Esophagus mucosa (tissue), 1 donor: ENCODE measurements at places on chromosomes 7 and 10.

DNA sequence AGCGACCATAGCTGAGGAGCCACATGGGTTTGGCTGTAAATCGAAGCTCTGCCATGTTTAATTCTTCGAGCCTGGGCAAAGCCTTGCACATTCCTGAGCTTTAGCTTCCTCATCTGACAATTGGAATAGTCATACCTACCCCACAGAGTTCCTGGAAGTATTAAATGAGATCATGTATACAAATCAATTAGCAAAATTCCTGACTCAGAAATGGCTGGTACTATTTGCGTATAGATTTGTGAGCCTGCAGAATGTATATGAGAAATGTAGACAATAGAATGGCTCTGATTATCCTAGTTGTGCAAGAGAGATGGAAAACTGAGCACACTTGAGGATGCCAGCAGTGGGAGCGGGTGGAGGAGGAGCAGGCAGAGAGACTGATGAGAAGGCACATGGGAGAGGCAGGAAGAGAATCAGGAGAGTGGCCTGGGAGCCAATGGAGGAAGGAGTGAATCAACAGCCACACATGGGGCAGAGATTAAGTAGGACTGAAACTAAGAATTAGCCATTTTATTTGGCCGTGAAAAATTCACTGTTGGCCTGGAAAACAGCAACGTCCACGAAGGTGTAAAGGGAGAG lies 128.0 kb upstream of the C1GALT1 start:
- peak; percentile 85 for ATAC-seq

DNA sequence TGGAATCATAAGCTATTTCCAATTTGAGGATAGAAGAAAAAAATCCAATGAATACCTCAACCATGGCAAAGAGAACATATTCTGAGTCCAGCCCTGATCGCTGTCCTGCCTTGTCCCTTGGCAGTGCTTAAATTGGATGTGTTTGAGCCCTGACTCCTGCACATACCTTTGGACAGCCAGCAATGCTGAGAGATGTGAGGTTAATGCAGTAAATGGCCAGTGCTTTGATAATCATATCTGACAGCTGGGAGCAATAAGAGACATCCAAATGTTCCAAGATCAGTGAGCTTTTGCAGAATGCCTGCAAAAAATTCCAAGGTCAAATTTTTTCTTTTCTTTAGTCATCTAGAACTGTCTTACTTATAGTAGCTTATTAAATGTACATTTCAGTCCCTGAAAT lies 80.1 kb upstream of the LRRC17 start:
- ATAC-seq = no peak

DNA sequence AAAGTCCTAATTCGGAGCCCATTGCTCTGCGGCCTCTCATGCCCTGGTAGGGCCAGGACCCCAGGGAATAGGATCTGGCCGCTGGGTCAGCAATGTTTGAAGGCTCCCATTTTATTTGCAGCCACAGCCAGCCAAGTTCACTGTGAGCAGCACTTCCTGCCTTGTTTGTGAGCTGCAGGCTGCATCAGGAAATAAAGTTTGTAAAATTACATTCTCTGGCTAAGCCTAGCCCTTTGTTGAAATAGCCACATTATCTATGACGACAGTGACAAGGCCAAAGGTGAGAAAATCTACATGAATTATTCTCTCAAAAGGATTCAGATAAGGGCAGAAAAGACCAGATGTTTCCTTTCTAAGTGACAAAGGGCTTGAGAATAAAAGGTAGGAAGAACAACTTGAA lies 23.7 kb upstream of the ITGB1 start:
- peak; percentile 41 for ATAC-seq

GRCh38 chr7:134391223-134391622 lies 67.7 kb downstream of the AKR1B1 start:
- ATAC-seq = no peak

GRCh38 chr10:77685432-77685831 lies 47.8 kb upstream of the KCNMA1 start:
- ATAC-seq = no peak

DNA sequence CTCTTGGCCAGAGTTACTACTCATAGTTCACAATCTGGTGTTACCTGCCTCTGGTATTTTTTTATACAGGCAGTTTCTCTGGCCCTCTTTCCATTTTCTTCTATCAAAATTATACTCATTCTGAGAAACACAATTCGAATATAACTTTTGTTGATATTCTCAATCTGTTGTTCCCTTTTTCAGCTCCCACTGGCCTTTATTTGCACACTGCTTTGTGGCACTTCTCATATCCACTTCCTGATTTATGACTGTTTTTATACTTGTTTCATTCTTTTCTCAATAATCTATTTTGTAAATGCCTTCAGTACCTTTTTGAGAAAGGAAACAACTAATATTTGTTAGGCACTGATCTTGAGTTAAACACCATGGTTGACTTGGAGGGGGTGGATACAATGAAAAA lies 93.8 kb upstream of the HDAC9 start:
- no peak for ATAC-seq

GRCh38 chr10:6142644-6143043 lies 53.8 kb downstream of the RBM17 start:
- ATAC-seq = no peak

DNA sequence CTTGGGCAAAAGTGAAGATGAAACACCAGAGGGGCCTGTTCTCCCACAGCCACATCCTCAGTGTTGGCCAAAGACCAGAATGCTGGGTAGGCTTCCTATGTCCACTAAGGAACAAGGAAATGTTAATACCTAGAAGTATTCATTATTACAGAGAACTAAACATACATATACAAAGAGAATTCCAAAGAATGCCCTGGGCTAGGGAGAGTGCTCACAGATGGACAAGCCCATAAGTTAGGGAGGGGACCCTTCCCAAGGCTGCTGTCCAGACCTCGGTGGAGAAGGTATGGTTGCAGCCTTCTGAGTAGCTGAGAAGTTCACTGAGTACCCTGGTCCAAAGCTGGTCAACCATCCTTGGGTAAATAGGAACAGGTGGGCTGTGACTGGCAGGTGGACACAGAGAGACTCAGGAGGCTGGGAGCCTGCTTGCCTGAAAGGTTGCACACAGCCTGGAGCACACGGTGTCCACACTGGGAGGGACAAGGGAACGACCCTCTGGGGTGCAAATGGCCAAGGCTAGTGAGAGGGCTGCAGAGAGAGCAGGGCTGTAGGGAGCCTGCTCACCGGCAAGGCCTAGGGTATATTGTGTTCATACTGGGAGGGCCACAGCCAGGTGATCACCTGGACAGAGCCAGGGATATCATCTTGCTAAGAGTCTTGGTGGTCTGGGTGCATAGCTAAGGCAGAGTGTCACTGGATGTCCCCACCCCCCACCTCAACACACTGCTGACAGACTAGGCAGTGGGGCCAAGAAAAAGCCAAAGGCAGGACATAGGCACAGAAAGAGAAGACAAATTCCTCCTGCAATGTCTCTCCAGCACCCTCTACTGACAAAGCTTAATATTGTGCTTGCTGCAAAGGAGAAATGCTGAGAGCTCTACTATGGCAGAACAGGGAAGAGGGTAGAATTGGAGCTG lies 40.3 kb downstream of the CPVL start:
- ATAC-seq = peak; percentile 72

DNA sequence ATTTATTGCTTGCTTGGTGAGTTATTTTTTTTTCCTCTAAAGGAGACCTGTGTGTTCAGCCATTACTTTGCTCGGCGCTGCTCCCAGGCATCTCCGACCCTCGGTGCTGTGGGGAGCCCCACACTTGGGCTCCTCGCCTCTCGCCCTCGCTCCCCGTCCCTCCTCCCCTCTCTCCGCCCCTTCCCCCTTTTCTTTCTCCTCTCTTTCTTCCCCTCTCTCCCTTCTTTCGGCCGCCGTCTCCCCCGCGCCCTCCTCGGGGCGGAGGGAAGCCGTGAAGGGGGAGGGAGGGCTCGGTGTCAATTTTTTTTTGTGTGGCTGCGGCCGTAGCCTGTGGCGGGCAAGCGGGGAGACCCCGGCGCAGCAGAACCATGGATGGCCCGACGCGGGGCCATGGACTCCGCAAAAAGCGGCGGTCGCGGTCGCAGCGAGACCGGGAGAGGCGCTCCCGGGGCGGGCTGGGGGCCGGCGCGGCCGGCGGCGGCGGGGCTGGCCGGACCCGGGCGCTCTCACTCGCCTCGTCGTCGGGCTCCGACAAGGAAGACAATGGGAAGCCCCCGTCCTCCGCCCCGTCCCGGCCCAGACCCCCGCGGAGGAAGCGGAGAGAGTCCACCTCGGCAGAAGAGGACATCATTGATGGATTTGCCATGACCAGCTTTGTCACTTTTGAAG lies 1.1 kb downstream of the AUTS2 start:
- no peak for ATAC-seq

DNA sequence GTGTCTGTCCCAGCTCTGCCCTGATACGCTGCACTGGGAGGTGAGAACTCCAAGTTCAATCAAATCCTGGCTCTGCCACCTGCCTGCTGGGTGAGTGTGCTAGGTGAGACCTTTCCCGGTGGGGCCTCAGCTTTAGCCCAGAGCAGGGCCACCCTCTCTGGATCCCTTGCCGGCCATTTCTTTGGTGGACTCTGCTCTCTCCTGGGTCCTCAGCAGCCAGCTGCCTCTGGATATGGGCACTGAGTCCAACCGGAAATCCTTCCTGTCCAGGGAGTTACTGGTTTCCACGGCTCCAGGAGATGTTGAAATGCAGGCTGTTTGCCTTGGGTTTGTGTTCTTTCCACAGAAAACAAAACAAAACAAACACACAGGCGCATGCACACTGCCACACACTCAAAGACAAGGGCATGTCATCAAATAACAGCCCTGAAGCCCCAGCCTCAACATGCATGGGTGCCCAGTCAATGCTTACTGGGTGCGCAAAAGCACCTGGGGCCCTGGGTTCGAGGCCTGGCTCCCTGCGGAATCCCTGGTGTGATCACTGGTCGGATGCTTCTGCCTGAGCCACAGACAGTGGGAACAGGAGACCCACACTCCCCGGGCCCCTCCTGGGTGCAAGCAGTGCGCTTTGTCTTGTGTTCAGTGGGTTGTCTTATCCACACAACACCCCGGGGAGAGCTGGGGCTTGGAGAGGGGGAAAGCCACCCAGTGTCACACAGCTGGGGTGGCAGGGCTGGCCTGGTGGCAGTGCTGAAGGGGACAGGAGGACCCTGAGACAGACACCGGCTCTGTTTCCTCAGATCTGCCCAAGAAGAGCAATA lies 33.1 kb downstream of the PPIF start:
- ATAC-seq = no peak

DNA sequence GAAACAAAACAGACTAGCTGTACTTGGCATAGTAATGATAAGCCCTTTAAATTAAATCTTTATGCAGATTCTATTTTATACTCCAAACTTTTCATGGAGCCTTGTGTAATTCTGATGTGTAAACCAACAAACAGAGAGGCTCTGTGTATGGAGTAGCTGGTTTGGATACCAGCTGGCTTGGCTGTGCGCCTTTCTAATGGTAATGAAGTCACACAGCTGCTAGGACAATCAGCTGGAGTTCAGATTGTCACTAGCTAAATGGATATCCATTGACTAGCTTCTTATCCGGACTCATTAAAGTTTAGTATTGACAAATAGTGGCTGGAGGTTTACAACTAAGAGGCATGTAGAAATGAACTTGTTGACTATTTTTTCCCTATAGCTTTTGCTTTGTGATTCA lies 398.4 kb downstream of the DGKB start:
- ATAC-seq = no peak

DNA sequence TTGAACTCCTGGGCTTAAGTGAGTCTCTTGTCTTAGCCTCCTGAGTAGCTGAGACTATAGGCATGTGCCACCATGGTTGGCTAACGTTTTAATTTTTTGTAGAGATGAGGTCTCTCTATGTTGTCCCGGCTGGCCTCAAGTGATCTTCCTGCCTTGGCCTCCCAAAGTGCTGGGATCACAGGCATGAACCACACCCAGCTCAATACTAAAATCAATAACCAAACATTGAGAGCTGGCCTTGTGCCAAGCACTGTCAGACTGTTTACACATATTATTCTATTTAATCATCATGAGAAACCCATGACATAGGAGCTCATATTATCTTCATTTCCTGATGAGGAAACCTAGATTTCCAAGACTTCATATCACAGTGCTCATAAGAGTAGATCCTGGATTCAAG lies 251.2 kb downstream of the BAMBI start:
- no peak for ATAC-seq

DNA sequence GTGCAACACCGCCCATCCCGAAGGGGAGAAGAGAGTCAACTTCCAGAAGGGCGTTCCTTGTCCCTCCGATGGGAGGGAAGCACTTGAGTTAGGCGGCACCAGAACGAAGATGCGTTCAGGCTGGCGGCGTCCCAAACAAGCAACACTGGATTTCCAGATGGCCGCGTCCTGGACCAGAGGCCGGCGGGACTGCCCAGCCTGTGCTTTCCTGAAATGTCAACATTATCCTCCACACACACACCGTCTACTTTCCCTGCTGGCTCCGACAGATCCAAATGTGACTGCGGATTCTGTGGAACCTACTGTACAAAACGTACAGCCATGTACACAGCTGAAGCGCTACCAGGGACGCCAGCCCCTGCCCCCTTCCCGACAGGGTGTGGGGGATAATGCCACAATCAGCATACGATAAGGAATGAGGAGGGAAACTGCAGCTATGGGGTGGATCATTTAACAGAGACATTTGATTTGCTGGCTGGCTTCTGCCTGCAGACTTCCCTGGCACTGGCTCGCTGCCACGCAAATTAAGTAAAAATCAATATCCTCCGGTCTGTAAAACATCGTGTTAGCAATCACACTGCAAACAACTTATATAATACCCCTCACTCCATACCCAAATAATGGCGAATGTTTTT lies 82.1 kb downstream of the ZRANB1 start:
- ATAC-seq = no peak

DNA sequence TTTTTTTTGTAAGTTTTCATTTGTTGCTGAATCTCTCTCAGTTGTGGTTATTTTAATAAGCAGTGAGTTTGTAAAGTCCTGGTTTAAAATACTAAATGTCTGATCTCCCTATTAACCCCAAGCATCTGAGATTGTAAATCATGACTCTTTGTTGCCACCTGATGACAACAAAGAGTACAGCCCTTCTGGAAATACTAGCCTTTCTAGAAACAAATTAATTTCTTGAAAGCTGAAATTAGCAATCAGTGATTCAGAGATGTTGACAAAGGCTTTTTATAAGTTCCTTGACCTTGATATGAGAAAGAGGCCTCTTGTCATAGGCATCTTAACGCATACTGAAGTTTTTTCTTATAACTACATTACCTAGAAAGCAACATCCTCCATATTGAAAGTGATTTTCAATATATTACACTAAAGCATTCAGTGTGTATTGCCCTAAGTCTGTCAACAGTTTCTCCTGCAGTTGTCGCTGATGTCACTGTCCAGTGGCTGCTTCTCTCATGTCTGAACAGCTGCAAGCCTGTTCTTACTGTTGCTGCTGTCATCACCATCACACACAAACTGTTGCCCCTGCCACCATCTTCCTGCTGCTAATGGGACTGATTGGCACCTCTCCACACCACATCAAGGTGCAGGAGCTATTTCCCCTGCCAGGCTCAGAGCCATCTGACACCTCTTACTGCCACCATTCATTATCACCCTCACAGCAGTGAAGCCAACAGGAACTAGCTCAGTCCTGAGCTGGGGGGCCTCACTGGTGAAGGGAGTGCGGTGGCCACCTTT lies 95.1 kb upstream of the LRGUK start:
- no peak for ATAC-seq

GRCh38 chr10:76341740-76342139 lies 910.3 kb downstream of the LRMDA start:
- ATAC-seq = no peak
